Choroid plexus epithelial cell (primary cell): ENCODE measurements at places on chromosomes 13 and 19.

DNA sequence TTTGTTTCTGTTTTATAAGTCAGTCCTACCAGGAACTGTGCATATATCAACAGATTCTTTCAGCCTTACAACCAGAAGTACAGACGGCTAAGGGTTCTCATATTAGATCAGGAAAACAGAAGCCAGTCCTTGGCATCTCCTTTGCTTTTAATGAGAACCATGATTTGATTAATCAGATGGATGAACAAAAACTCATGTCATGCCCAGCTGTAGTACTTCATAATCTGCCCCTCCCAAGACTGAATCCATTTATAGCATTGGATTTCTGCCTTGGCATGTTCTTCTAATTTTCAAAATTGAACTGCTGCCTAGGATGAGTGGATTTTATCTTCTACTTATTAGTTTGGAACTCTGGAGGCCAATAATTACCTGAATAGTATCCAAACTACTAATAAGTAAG is 617.2 kb downstream of the SLITRK5 start:
- no peak for DNase-seq

DNA sequence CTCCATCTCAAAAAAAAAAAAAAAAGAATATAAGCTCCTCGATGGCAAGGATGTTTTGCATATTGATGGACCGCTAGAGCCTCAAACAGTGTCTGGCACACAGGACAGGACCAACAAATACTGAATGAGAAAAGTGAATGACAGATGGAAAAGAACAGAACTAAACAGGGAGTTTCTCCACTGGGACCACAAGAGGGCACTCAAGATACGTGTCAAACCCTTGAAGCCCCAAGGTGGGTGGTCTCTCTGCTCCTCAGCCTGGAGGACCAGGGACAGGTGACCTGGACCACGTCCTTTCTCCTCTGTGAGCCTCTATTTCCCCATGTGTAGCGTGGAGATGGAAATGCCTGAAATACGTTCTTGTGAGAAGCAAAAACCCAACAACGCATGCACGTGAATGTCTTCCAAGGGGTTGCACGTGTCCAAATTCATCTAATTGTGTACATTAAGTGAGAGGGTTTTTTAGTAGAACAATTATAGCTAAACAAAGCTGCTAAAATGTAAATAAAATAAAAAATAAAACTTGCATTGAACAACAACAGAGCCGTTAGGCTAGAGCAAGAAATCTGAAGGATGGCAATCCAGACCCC is 5.7 kb upstream of the CDC42EP5 start:
- DNase-seq = peak; percentile 67

- no peak for DNase-seq
Measured at GRCh38 chr13:80161219-80161618, 179.7 kb downstream of the SPRY2 start.

DNA sequence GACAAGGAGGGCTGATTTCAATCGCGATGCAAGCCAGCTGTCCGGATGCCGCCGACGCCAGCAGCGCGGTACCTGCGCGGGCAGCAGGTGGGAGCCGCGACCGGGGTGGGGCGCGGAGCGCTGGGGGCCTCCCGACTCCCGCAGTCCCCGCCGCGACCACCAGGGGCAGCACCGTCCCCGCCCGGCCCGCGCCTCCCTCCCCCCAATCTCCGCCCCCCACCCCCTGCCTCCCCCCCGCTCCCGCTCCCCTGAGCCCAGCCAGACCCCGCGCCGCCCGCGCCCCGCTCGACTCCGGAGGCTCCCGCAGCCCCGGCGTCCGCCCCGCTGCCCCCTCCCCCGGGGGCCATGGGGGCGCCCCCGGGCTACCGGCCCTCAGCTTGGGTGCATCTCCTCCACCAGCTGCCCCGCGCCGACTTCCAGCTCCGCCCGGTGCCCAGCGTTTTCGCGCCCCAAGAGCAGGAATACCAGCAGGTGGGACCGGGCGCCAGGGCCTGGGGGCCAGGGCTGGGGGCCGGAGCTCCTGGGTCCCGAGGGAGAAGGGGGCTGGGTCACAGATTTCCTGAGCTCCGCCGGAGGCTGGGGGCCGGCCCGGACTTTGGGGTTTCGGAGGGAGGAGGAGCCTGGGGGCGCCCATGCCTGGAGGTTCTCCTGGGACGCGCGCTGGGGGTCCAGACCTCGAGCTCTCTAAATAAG is at the start of gene TTYH1:
Gene TTYH1 (plus strand): TSS at position 257 of the 693 bp plus-strand sequence. CDS start 89 bp downstream, at position 346.
- DNase-seq = no peak

GRCh38 chr19:39671739-39672363 is 16.1 kb downstream of the LGALS16 start:
- peak; percentile 74 for DNase-seq

DNA sequence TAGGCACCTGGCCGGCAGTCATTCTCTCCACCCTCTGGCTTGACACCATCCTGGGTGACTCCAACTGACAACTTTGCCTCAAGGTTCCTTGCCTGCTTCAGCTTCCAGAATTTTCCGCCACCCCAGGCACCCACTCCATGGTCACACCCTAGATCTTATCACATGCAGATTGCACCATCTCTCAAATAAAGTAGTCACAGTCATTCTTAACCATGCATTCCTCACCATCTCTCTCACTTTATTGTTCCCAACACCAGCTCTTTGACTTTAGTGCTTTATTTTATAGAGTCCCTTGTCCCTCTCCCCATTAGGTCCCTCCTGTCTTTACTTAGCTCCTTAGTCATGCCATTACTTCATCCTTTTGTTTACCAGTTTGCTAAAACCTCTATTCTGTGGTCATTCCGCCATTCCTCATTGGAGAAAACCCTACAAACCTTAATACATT is 351.7 kb downstream of the SPRY2 start:
- no peak for DNase-seq

DNA sequence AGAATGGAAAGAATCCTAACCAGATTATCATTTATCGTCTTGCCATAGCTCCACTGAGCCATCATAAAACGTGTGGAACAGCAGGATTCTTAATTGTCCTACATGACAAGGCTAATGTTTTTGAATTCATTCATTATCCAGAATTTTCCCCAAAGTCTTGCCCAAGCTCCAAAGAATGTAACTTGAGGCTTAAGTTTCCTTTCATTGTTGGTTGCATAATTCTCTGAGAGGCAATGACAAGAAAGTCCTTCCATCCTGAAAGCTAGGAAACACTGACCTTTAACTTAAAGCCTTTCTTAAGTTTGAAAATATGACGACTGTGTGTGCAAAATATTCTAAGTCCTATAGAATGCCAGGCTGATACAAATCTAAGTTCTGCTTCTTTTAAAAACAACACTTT is 546.1 kb downstream of the SUCLA2 start:
- peak; percentile 49 for DNase-seq
